ENCODE measurements at places on chromosomes 2 and 18.

DNA sequence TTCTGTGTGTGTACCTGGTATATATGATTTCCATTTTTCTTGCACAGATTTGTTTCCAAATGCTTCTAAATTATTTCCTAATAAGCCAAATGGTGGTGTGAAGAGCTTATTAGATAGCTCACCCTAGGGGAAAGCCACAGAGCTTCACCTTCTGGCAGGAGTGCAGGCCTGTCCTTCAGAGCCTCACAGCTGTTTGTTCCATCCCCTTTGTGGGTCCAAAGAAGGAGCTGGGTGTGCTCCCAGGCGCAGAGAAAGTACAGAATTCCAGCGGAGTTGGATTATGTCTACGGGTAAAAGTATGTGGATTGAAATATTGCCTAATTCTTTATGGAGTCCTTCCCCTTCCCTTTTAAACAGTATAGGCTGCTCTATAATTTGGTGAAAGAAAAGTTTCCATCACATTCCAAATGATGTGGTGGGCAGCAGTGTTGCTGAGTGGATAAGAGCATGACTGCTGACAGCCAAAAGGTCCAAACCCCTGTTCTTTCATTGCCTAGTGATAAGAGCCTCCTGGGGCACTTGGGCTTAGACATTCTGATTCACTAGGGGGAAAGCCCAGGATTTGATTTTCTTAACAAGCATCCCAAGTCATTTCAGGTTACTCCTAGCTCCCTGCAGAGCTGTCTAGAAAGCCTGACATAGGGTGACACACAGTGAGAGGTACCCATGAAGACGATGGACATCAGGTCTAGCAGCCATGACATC lies 86.6 kb downstream of the WDSUB1 start:
- no peak for DNase-seq

- DNase-seq, result no peak
These were observed 36.8 kb upstream of the FAM124B start for GRCh38 chr2:224438726-224439125.

GRCh38 chr2:233691443-233692433 lies 952 bp upstream of the UGT1A6 start:
- no peak for DNase-seq

DNA sequence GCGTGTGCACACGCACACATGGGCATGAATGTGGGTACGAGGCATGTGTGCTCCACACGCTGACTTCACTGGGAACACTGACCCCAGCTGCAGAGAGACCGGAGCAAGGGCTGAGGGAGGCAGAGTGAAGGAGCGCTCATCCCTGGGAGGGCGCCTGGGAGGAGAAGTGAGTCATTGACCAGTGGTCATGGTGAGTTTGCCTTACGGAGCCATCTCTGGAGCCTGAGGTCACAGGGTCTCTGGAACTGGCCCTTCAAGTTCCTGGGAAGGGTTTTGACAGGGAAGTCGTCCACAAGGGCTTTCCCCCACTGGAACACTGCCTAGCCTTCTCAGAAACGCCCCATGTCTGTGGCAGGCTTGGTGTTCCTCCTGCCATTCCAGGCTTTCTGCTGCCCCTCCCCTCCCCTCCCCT lies 14.3 kb upstream of the TMEM185B start:
- DNase-seq, result no peak

DNA sequence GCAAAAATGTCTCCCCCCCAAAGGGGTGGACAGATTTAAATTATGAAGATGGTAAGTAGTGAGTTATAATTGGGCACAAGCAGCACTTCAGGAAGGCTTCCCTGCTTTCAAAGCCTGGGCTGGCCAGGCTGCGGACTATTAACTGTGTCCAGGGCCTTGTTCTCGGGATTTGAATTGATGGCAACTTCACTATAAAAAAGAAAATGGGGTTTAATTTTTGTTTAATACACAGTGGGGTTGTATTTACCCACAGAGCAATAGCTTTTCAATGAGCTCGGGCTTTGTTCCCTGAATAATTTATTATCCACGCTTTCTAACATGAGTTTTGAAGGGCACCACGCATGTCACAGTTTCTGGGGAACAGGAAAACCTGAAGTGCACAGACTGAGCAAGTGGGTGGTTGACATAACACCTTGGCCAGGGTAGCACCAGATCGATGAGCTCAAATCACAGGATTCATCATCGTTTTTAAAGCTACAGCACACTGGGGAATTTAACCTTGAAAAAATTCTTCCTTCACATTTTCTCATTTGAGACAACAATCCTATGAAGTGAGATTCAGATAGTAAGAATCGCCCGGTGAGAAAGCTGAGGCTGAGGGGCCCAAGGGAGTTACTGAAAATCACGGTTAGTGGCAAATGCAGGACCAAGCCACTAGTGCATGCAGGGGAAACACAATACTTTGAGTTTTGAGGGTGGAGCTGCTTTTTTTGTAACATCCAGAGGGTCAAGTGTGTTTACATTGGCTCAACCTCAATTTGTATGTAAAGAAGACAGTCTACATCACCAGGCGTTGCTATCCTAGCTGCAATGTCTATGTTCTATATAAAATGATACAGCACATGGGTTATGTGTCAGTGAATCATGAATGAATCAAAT lies 28.9 kb upstream of the LMAN1 start:
- DNase-seq, result no peak

- no peak for DNase-seq
These were observed 75.7 kb upstream of the TFCP2L1 start for GRCh38 chr2:121360566-121361300.

- DNase-seq, result no peak
These were observed 13.2 kb downstream of the ZNF804A start for GRCh38 chr2:184611361-184612085.

DNA sequence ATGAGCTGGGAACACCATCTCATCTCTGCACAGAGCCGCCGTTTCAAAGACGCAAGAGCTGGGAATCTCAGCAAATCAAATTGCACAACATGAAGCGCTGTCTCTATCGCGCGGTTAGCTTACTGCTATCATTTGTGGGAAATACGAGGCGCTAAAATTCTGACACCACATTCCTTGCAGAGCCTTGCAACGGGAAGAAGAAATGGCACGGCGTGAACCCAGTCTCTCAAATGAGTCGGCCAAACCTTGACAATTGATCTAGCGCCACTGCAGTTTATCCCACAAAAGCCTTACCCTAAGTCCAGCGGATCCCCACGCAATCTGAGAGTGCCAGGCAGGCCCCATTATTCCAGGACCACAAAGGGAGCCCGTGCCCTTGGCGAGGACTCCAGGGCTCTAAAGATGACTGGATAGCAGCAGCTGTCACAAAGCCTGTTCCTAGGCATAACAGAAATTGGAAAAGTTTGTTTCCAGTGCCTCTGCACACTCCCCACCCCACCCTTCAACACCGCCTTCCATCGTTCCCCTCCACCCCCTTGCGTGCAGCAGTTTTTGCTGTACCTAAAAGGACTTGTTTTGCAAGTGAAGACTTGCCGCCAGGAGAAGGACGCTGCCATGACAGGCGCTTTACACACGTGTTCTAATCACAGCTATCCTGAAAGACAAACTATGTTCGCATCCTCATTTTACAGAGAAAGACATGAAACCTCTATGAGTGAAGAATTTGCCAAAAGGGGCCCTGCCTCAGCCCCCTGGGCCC lies 252.4 kb downstream of the EIPR1 start:
- no peak for DNase-seq

- peak; percentile 48 for DNase-seq
These were observed 17.4 kb downstream of the AGAP1 start for GRCh38 chr2:235511187-235511661.

DNA sequence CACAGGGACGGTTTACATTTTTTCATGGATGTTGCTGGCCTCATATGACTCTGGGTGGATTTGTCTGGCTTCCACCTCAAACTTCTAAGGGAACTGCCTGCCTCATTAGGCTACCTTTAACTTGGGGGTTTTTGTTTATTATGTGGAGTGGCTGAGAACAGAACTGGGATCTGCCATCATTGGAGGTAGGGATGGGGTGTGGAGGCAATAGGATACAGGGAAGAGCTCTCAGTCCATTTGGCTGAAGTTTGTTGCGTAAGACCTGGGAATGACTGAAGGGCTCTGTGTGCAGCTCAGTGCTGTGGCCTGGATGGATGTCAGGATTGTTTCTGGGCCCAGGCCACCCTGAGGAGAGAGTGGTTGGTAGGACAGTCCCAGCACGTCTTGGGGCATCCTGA lies 31.2 kb downstream of the ASB1 start:
- DNase-seq, result peak; percentile 50

Measured in HepG2 (cell line).